ENCODE measurements at places on chromosomes 13 and 19. TPM values are rescaled to one million over a fixed set of nuclear protein-coding genes. Genes with fewer than 3 reads are reported as not detected.

- H3K4me3 ChIP-seq: no peak overlapping the region
- H3K36me3 ChIP-seq: peaks cover 6% of the 10 kb centered on the region
- DNase-seq: no peak
These were observed 43.2 kb downstream of the RCBTB2 start for GRCh38 chr13:48489666-48490065.

N4BP2L1 gene
- 10.8 TPM for total RNA-seq

- no peak for DNase-seq
- peak overlapping the region; percentile 99 for H3K27ac ChIP-seq
- H3K4me3 ChIP-seq: peak overlapping the region; percentile 95
- no peaks in the 10 kb centered on the region for H3K27me3 ChIP-seq
- peaks cover 68% of the 10 kb centered on the region for H3K4me1 ChIP-seq
- H3K36me3 ChIP-seq: no peaks in the 10 kb centered on the region
These were observed 3.7 kb downstream of the COL4A2 start for GRCh38 chr13:110310541-110311442.

GRCh38 chr13:111143865-111144540 is 28.9 kb downstream of the ARHGEF7 start:
- H3K27ac ChIP-seq: no peak overlapping the region
- H3K4me1 ChIP-seq: no peaks in the 10 kb centered on the region
- no peak overlapping the region for H3K4me3 ChIP-seq
- no peaks in the 10 kb centered on the region for H3K27me3 ChIP-seq

GRCh38 chr13:76672420-76672819 is 213.8 kb downstream of the KCTD12 start:
- H3K27ac ChIP-seq: no peak overlapping the region
- no peaks in the 10 kb centered on the region for H3K27me3 ChIP-seq
- no peaks in the 10 kb centered on the region for H3K36me3 ChIP-seq
- no peak overlapping the region for H3K4me3 ChIP-seq
- no peak for DNase-seq

GRCh38 chr13:102556806-102557205 is 40.0 kb upstream of the TPP2 start:
- no peaks in the 10 kb centered on the region for H3K36me3 ChIP-seq
- no peak overlapping the region for H3K4me3 ChIP-seq
- DNase-seq: no peak

DNA sequence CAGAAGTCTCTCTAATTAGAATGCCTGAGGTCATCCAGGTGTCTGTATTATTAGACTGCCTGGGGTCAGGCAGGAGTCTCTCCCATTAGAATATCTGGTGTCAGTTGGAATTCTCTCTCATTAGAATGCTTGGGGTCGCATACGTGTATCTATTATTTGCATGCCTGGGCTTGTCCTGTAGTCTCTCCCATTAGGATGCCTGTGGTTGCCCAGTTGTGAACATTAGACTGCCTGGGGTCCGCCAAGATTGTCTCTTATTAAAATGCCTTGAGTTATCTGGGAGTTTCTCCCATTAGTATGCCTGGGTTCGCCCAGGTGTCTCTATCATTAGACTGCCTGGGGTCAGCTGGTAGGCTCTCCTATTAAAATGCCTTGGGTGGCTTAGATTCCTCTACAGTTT is 1494.7 kb downstream of the UQCRFS1 start:
- no peak for DNase-seq
- no peaks in the 10 kb centered on the region for H3K4me1 ChIP-seq
- no peaks in the 10 kb centered on the region for H3K36me3 ChIP-seq
- no peak overlapping the region for H3K27ac ChIP-seq

- H3K36me3 ChIP-seq: peaks cover 75% of the 10 kb centered on the region
- peaks cover 41% of the 10 kb centered on the region for H3K4me1 ChIP-seq
- H3K4me3 ChIP-seq: no peak overlapping the region
- no peak for DNase-seq
These were observed 11.3 kb downstream of the RGCC start for GRCh38 chr13:41468631-41469030.

- H3K4me3 ChIP-seq: peak overlapping the region; percentile 36
- no peaks in the 10 kb centered on the region for H3K36me3 ChIP-seq
- H3K27ac ChIP-seq: peak overlapping the region; percentile 82
- peaks cover 100% of the 10 kb centered on the region for H3K4me1 ChIP-seq
- no peak for DNase-seq
These were observed 23.6 kb downstream of the RANBP3 start for GRCh38 chr19:5954293-5954692.

DNA sequence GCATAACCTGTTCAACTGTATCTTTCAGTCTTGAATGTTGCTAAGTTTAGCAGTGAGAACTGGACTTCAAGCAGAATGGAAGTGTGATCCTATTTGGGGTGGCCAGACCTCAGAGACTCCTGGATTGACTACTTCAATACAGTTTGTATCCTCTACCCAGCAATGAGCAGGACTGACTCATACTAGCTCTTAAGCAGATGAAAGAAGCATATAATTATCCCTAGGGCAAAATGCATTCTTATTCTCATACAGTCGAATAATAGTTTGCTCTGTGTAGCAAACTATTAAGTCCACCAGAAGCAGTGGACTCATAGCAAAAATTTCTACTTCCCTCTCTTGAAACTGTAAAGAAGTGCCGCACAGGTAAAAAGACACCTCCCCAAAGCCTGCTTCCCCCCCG is 46.4 kb upstream of the FAM216B start:
- no peaks in the 10 kb centered on the region for H3K27me3 ChIP-seq
- H3K36me3 ChIP-seq: no peaks in the 10 kb centered on the region
- no peaks in the 10 kb centered on the region for H3K4me1 ChIP-seq
- no peak overlapping the region for H3K4me3 ChIP-seq

GRCh38 chr19:38162094-38162493 is 61.9 kb downstream of the DPF1 start:
- H3K36me3 ChIP-seq: peaks cover 36% of the 10 kb centered on the region
- no peak overlapping the region for H3K4me3 ChIP-seq
- DNase-seq: no peak
- no peaks in the 10 kb centered on the region for H3K4me1 ChIP-seq

- no peak overlapping the region for H3K4me3 ChIP-seq
- H3K27me3 ChIP-seq: no peaks in the 10 kb centered on the region
- peaks cover 15% of the 10 kb centered on the region for H3K36me3 ChIP-seq
- peak overlapping the region; percentile 58 for H3K27ac ChIP-seq
- H3K4me1 ChIP-seq: peaks cover 21% of the 10 kb centered on the region
- DNase-seq: no peak
These were observed 45.2 kb upstream of the RANBP3 start for GRCh38 chr19:6023085-6023682.

FUT6 gene
- total RNA-seq: not detected

- H3K4me3 ChIP-seq: no peak overlapping the region
- H3K4me1 ChIP-seq: peaks cover 5% of the 10 kb centered on the region
These were observed 6.9 kb downstream of the TBXA2R start for GRCh38 chr19:3599776-3600187.

RNF225 gene
- total RNA-seq: not detected

GAPDHS gene
- not detected for total RNA-seq

GRCh38 chr19:45863840-45864628 is at the start of gene FOXA3:
Gene FOXA3 (plus strand): TSS chr19:45864326. CDS start chr19:45864457, 131 bp downstream.
- peaks cover 5% of the 10 kb centered on the region for H3K36me3 ChIP-seq
- H3K27me3 ChIP-seq: peaks cover 31% of the 10 kb centered on the region
